Gastrocnemius medialis (tissue), 4 donors: ENCODE measurements at places on chromosomes 11 and 22. TPM values are rescaled to one million over a fixed set of nuclear protein-coding genes. Genes with fewer than 3 reads are reported as not detected.

GRCh38 chr11:125463590-125464269, 32.3 kb downstream of the FEZ1 start:
- DNase-seq: no peak

- DNase-seq: no peak
These were observed 33.5 kb downstream of the THAP12 start for GRCh38 chr11:76347466-76347865.

- DNase-seq: no peak
These were observed 101.8 kb downstream of the MYO18B start for GRCh38 chr22:25843660-25844405.

DNA sequence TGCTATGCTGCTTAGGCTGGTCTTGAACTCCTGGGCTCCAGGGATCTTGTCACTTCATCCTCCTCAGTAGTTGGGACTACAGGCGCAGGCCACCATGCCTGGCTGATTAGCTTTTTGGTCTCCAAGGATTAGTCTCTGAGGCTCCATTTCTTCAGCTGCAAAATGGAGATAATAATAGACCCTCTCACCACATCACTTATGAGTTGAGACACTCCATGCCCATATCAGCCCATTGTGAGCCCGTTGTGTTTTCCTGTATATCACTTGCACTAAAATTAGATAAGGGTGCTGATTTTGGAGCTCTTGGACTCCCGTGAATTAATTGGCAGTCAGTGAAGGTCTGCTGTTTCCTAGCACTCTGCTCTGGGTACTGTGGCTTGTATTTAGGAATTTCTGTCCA, 36.0 kb downstream of the DEPDC5 start:
- no peak for DNase-seq

- DNase-seq: no peak
These were observed 114.9 kb downstream of the FANCF start for GRCh38 chr11:22510741-22511140.

DNA sequence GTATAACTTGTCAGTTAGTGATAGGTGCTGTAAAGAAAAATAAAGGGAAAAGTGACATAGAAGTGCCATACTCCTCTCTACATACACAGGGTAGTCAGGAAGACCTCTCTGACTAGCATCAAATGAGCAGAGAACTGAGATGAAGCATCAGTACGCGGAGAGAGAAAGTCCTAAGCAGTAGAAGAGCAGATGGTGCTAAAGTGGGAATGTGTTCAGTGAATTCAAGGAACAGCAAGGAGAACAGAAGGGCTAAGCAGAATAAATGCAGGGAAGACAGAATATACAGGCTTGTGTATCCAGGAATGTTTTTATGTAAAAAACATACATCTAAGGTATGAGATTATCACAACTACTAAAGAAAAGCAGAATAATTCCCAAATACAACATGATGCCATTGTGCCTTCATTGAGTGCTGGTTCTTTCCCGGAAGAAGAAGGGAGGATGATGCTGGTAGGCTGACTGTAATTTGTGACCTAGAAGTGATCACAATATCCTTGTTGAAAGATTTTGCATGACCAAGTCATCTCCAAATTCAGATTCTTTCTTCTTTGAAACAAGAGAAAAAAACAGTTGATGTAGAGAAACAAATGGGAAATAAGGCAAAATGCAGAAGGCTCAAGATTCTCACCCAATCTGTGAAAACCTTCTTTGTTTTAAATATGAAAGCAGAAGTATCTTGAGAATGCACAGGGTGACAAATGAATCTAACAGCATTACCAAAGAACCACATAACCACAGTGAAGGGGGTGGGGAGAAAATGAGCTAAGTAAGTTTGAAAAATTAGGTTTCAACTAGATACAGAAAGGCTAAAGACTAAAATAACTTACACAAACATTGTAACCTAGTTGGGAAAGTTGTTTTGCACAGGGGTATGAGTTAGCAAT, 20.5 kb downstream of the MRE11 start:
- no peak for DNase-seq

- no peak for DNase-seq
These were observed 2.9 kb downstream of the MICAL2 start for GRCh38 chr11:12113294-12113693.

DNA sequence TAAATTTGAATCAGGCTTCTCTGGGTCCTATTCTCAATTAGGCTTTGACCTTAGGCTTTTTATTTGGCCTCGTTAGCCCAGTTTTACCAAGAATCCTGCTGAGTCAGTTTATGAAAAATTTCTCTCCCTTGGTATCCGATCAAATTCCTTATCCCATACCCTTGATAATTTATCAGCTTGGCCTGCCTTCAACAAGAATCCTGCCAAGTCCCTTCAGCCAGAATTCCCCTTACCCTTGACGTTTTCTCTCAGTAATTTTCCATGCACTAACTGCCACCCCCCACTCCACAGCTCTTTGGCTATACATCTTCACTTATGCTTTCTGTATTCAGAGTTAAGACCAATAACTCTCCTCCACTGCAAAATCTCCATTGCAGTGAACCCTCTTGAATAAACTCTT, 811.0 kb upstream of the CCDC90B start:
- DNase-seq: no peak

- DNase-seq: no peak
These were observed 11.4 kb downstream of the IGSF9B start for GRCh38 chr11:133945087-133945974.

DNA sequence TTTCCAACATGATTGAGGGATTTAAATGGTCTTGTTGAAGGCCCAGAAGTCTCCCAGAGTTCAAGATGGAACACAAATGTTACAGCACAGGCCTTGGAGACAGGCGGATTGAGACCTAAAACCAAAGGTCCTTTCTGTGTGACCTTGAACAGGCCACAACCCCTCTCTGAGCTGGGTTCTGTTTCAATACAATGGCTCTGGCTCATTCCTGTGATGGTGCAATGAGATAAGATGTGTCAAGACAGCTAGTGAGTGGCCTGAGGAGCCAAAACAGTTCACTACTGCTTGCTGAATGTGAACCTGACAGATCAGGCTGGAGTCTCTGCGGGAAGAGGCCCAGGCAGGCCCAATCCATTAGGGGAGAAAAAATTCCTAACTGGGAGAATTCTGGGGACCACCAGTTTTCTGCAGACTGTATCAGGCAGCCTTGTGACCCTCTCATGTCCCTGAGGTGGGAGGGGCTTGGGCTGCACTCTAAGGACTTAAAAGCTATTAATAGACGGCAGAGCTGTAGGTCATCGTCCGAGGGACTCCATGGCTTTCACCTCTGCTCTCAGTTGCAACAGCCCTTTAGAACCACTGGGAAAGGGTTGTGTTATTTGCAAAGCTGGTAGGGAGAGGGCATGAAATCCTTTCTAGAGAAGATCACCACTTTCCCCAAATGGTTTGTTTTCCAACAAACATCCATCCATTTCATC, 126.1 kb upstream of the TEAD1 start:
- no peak for DNase-seq

DNA sequence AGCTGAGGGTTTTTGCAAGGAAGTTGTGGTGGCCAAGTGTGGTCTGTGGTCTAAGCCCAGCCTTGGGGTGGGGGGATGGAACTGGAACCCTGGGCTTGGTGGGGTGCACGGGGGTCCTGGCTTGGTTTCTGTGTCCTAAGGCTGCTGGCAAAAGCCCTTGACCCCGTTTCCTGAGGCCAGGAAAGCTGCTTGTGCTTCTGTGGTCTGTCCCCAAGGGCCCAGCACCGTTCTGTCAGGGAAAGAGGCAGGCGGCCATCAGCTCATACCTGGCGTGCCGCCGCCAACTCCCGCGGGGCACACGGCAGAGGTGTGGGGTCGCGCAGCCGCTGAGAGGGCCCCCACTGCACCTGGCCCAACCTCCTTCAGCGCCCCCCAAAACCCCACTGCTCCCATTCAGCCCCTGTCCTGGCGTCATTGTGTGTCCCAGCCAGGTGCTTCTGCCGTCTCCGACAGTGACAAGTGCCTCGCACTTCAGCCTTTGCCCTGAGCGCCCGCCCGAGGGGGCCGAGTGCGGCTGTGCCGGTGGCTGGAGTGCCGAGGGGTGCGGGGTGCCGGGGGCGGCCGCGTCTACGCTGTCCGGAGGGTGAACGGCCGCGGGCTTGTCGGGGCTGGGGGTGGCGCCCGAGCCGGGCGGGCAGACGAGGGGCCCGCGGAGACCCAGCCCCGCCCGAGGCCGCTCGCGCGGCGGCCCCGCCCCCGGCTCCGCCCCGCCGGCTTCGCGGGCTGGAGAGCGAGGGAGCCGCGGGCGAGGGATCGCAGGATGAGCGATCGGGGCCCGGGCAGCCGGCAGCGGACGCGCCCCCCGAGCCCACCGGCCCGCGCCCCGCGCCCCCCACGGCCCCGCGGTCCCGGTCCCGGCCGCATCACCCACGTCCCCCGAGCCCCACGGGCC, at the start of gene CNIH2:
Gene CNIH2, plus strand, starts transcription at position 705 of the 892 bp plus-strand sequence. CDS start 282 bp downstream, outside the sequence.
- DNase-seq: no peak

DNA sequence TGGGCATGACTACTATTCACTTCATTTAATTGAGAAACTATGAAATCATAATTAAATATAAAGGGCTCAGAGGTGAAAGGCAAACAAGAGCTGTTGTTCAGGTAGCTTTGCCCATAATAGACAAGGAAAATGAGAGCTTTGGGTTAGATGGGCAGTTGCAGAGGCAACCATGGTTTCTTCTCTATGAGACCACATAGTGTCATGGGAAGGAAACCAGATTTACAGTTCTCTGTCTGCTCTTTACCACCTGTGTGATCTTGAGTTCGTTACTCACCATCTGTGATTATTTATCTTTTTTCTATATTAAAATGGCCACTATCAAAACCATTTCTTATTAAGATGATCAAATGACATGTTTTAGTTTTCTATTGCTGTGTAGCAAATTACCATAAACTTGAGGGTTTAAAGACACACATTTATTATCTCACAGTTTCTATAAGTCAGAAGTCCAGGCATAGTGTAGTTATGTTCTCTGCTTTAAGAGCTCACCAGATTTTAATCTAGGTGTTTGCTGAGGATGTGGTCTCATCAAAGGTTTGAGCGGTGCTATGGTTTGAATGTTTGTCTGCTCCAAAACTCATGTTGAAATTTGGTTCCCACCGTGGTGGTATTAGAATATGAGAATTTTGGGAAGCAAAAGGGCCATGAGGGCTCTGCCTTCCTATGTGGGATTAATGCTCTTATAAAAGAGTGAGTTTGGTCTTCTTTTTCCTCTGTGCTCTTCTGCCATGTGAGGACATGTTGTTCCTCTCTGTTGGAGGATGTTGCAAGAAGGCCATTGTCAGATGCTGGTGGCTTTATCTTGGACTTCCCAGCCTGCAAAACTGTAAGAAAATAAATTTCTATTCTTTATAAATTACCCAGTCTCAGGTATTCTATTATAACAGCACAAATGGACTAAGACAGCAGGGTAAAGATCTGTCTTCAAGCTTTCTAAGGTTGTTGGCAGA, 38.2 kb downstream of the OR2AG2 start:
- no peak for DNase-seq

DNA sequence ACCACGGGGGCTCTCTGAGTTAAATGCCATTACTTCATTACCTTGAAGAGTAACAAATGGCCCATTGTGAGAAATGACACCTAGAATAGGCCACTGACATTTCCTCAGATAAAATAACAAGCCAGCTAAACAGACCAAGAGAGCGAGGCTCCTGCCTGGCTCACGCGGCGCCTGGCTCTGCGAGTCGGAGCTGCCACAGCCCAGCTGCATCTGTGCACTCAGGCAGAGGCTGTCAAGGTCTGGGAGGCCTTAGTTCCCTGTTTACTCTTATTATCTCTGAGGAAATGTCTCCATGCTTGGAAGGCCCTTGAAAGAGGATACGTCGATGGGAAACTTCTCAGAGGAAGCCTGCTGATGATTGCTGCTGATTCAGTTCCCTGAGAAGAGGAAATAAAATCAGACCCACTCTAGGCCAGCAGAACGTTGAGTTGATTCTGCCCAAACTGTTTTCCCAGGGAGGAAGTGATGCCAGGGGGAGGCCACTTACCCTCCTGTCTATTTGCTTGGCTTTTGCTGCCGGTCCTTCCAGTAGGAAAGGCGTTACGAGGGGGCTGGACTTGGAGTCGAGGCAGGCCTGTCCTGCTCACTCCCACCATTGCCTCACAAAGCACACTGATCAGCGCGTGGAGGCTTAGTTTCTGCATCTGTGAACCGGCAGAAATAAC, 208.8 kb downstream of the TBC1D22A start:
- DNase-seq: no peak

DNA sequence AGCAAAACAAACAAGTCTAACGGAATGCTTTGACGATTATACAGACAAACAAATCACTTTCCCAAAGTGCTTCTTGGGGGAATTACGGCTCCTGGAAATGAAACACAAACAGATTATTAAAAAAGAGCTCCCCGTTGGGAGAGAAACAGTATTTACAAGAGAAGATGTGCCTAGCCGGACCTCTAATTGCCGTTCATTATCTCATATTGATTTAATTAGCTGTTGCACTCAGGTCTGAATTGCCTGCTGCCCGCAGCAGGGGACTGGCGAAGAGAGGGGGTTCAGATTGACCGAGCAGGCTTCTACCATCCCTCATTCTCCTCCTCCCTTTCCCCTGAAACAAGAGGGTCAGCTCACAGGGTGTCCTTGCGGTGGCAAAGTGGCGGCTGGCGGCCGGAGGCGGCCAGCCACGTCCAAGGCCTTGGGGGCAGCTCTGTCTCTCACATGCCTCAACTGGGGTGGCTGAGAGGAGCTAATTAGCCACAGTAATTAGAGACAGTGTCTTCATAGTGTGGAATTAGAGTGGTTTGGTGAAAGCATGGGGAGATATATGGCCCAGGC, 295.1 kb downstream of the MIAT start:
- no peak for DNase-seq

DNA sequence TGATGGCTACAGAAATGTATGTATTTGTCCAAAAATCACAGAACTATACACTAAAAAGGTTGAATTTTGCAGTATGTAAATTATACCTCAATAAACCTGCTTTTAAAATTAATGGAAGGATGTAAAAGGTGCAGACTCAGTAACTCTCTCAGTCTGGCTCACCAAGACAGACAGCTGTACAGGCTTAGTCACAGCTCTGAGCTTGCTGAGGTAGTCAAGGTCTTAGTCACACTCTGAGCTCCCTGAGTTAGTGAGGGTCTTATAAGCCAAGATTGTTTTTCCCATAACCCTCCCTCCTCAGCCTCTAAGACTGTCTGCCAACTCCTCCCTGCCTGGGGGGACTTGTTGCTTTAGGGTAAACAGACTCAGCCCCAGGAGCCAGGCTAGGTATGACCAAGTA, 59.3 kb upstream of the IZUMO1R start:
- DNase-seq: no peak

- no peak for DNase-seq
These were observed 27.2 kb downstream of the MORC2 start for GRCh38 chr22:30941363-30941740.

SHISA8 gene
- not detected for total RNA-seq

HDAC10 gene
- total RNA-seq: 4.1 TPM

GP1BB gene
- total RNA-seq: 2.3 TPM

KRTAP5-8 gene
- 0.82 TPM for total RNA-seq

TRIM29 gene
- total RNA-seq: 2.9 TPM

CD6 gene
- total RNA-seq: 0.16 TPM

FGF4 gene
- not detected for total RNA-seq

OR2AG2 gene
- total RNA-seq: not detected

SH3BP1 gene
- 1.6 TPM for total RNA-seq
